ENCODE measurements at places on chromosomes 7 and 10.
A peak's percentile ranks its signal among the peaks of the same experiment; 100 is the strongest.

GRCh38 chr7:142548978-142549377, 200.3 kb upstream of the PRSS1 start:
- DNase-seq: no peak

GRCh38 chr7:146146831-146147486, 30.4 kb downstream of the CNTNAP2 start:
- DNase-seq: no peak

- no peak for DNase-seq
Observed at GRCh38 chr10:124644236-124644635, 99.9 kb downstream of the FAM53B start.

GRCh38 chr7:141198194-141198958, 124.5 kb downstream of the TMEM178B start:
- no peak for DNase-seq

DNA sequence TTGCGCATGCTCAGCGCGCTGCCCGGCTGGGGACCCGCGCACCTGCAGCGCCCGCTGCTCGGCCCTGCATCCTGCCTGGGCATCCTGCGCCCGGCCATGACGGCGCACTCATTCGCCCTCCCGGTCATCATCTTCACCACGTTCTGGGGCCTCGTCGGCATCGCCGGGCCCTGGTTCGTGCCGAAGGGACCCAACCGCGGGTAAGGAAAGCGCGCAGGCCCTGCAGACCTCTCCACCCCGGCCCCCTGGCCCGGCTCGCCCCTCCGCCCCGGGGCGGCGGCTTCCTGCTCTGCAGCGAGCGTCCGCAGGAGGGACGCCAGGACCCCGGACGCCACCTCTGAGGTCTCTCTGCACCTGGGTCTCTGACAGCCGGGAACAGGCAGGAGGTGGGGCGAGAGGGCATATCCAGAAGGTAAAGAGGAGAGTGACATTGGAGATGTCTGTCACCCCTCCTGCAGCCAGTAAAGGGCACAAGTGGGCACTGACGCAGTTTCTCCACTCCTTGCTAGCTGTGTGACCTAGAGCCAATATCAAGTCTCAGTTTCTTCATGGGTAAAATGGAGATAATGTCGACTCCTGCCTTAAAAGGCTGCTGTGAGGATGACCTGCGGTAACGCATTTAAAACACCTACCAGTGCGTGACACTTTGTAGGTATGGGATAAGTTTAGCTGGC, 338 bp downstream of the ATP6V0E2 start:
- DNase-seq: peak; percentile 63

- DNase-seq: no peak
Observed at GRCh38 chr7:18974803-18975202, 142.6 kb downstream of the TWIST1 start.

DNA sequence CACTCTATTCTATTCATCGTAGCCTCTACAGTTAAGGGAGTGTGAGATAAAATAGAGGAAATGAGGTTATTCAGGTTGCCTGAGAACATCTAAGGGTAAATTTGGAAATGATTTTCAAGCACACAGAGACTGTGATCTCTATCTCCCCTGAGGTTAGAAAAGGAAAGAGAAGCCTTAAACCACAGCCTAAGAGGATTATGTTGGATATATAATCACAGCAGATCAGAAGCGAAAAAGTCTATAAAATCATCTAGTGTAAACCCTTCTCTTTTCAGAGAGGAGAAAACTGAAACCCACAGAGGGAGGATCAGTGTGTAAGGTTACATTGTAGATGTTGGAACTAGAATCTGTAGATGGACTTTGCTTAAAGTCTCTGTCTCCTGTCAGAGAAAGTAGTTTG, 90.6 kb upstream of the SEMA3E start:
- no peak for DNase-seq

DNA sequence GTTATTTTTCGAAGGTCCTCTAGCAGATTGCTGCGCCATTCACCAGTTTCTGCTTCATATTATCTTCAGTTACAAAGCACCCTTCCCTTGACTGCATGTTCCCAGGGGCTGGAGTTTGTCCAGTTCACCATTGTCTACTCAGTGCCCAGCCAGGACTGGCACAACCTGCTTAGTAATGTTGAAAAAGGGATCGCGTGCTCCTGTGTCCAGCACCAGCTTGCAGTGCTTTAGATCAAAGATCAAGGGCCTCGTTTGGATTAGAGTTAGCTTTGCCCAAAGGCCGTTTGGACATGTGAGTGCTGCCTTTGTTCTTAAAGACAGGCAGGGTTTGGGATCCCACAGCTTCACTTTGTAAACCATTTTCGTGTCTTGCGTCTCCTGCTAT, 867 bp downstream of the ATP6V0E2 start:
- peak; percentile 18 for DNase-seq

DNA sequence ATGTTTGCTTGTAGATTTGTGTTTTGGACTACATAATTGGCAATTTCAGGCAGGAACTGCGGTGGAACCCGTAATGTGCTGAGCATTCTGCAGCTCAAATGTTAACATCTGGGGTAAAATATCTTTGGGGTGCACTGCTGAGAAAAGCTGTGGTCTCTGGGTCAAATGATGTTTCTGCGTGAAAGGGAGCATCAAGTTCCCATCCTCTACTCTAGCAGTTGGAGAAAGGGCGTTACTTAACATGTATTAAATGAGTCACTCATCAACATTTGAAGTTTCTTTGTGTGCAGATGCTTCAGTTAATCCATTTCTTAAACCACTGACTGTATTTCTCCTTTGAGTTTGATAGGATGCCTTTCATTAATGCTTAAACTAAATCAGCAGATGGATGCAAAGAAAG, 273.1 kb upstream of the PITRM1 start:
- DNase-seq: no peak

DNA sequence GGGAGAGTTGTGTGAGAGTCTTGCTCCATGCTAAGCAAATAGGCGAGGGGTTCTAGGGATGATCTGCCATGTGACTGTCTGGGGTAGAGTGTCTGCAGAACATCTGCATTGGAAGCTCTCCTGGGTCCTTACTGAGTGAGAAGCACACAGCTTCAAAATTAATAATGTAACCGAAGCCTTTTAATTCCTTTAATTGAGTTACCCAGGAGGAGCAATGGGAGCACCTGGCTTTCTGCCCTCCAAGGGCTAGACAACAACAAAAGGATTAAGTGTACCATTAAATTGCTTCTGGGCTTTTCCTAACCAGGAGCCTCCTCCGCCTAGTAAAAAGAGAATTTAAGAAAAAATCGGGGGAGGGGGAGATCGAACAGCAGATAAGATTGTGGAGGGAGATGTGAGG, 102.0 kb upstream of the TBX20 start:
- DNase-seq: no peak

- no peak for DNase-seq
Observed at GRCh38 chr7:78594156-78594555, 795.6 kb downstream of the PHTF2 start.

DNA sequence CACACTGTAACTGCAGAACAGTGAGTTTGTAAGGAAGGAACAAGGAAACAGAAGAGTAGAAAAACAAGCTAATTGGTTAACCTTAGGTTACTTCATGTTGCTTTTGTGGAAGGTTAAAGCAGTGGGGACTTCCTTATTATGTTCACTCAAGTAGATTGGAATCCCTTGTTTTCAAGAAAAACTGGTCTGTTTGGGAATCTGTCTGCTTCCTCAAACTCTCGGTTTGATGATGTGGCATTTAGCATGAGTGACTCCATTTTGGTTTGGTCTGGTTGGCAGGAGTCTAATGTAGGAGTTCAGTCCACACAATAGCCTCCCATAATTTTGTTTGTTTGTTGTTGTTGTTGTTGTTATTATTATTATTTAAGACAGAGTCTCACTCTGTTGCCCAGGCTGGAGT, 3.8 kb upstream of the TRIM56 start:
- no peak for DNase-seq

DNA sequence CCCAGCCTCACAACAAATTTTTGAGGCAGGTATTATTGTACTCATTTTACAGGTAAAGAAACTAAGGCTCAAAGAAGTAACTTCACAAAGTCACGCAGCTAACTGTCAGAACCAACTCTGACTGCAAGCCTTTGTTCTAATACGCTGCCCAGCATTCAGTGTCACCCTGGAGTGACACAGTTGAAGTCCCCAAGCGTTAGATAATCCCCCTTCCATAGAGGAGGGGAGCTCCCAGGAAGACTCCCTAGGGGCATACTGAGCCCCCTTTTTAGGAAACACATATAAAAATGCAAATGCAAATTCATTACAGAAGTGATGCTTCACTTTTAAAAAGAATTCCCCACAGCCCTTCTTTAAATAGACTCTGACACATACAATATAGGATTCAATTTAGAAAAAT, 101.0 kb upstream of the MACROH2A2 start:
- DNase-seq: no peak

DNA sequence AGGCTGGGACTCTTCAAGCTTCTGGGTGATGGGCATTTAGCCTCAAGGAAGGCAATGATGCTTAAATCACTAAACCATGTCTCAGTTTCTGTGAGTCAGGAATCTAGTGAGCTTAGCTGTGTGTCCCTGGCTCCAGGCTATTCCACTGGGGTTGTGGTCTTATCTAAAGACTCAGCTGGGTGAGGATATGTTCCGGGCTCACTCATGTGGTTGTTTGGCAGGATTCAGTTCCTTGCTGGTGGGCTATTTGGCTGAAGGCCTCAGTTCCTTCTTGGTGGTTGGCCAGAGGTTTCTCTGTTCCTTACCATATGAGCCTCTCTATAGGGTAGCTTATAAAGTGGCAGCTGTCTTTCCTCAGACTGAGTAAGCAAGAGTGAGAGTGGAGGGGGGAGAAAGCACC, 12.0 kb downstream of the EVX1 start:
- DNase-seq: no peak

DNA sequence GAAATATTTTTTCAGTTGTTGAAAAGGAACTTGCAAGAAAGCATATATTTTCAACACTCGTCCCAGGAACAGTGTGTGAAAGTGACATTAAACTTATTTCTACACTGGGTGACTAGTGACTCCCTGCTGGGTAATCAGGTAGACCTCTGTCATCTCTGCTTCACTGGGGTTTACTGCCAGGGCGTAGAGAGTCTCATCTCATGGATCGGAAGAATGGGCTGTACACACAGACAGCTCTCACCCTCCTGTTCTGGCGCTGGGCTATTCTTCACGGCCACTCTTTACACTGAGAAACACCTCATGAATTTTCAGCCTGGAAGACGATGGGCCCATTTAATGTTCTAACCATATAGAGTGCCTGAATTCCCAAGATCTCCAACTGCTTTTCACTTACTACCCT, 36.4 kb downstream of the NRP1 start:
- no peak for DNase-seq

GRCh38 chr7:117946151-117946633, 73.0 kb upstream of the CTTNBP2 start:
- no peak for DNase-seq

GRCh38 chr7:142796501-142797390, 26.0 kb downstream of the PRSS2 start:
- no peak for DNase-seq

GRCh38 chr10:106082865-106083264, 1081.6 kb downstream of the SORCS1 start:
- no peak for DNase-seq

GRCh38 chr7:116185956-116186355, 24.4 kb upstream of the TES start:
- DNase-seq: no peak

- DNase-seq: no peak
Observed at GRCh38 chr10:47116445-47116844, 183.6 kb upstream of the GDF10 start.

DNA sequence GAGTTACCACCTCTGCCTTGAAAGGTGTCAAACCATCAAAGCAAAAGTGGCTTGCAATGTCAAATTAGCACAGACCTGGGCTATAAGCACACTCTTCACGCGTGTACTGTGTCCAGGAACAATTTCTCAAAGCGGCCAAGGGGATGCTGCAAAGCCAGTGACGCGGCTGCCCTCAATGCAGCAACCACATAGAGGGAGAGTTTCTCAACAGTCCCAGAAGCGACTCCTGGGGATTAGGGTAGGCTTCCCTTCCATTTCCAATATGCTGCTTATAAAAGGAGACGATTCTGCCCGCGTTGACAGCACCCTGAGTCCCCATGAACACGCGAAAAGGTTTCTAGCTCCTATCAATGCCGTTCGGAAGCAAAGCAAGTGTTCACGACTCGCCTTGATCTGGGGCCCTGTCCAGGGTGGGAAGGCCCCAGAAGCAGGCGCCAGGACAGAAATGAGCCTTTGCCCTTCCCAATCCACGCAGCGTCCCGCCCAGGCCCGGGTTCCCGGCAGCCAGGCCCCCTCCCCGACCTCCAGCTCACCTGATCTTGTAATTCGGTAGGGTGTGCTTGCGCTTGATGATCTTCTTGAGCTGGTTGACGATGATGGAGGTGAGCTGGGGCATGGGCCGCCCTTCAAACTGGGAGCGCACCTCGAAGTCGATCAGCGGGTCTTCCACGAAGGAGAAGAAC, 1.3 kb downstream of the PDZD8 start:
- DNase-seq: peak; percentile 79

DNA sequence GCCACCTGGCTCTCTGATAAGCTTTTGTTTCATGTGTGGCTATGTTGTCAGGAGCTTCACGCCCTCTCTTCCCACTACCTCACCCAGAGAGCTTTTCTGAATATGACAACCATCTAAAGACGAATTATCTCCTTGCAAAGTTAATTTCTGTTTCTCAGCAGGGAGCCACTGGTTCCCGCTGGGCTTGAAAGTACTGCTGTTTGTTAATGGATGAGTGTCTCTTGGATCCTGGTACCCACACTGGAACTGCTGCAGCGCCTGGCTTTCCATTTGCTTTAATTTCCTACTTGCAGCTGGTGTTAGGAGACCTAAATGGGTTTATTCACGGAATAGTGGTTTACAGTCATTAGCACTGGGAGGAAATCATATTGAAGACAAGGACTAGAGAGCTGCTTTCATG, 267.9 kb upstream of the LRGUK start:
- DNase-seq: no peak

DNA sequence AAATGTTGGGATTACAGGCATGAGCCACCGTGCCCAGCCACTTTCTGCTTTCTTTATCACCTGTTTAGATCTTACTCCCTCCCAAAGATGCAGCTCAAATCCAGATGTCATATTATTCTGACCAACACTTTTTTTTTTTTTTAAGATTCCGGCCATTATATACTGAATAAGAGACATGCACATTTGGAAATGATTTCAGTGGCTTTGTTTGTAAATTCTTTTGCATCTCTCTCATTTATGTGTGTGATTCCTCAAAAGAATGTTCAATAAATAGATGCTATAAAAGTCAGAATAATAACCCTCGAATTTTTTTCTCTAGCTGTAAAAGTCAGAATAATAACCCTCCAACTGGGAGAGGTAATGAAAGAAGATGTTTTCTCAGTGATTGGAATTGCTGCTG, 25.4 kb downstream of the HECW1 start:
- DNase-seq: no peak

DNA sequence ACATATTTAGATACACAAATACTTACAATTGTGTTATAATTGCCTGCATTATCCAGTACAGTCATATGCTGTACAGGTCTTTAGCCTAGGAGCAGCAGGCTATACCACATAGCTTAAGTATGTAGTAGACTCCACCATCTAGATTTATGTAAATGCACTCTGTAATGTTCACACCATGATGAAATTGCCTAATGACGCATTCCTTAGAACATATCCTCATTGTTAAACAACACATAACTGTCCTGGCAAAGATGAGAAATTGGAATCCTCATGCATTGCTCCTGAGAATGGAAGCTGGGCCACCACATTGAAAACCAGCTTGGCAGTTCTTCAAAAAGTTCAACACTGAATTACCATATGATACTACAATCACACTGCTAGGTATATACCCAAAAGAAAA, 1002.8 kb upstream of the CELF2 start:
- no peak for DNase-seq

- DNase-seq: no peak
Observed at GRCh38 chr7:95473276-95473985, 12.3 kb upstream of the ASB4 start.

Measured in upper lobe of right lung (tissue), 1 donor.